ENCODE measurements at places on chromosomes 5 and 9. TPM values are rescaled to one million over a fixed set of nuclear protein-coding genes. Genes with fewer than 3 reads are reported as not detected.

The TSSK1B gene
- not detected for total RNA-seq

The IFNB1 gene
- not detected for total RNA-seq

DNA sequence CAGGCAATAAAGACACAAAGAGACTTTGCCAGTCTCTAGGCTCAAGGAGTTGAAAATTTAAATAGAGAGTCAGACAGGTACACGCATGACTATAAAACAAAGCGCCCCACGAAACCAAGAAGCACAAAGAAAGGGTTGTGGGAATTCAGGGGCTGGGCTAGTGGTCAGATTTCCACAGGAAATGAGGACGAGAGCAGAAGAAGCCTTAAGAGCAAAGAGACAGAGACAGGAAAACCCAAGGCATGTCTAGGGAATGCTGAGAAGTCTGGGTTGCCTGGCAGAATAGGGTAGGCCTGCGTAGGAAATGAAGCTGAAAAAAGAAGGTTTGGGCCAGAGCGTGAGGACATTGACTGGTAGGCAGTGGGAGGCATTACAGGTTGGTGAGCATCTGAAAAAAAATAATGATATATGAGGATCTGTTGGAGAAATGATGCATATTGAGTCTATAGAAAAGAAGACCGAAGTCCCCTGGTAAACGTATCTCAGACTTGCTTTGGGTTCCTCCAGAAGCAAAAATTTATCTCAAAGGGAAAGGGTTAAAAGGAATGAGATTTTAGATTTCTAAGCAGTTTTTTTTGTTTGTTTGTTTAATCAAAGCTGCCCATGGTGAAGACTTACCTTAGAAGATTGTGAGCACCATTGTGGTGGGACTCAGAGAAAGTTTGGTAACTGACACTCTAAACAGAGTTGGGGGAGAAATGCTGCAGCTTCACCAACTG is 51.8 kb downstream of the SLC1A3 start:
- peak overlapping the region; percentile 81 for H3K27ac ChIP-seq
- peaks cover 26% of the 10 kb centered on the region for H3K4me1 ChIP-seq
- H3K4me3 ChIP-seq, result peak overlapping the region; percentile 28
- peak; percentile 28 for DNase-seq
- H3K27me3 ChIP-seq, result no peaks in the 10 kb centered on the region

DNA sequence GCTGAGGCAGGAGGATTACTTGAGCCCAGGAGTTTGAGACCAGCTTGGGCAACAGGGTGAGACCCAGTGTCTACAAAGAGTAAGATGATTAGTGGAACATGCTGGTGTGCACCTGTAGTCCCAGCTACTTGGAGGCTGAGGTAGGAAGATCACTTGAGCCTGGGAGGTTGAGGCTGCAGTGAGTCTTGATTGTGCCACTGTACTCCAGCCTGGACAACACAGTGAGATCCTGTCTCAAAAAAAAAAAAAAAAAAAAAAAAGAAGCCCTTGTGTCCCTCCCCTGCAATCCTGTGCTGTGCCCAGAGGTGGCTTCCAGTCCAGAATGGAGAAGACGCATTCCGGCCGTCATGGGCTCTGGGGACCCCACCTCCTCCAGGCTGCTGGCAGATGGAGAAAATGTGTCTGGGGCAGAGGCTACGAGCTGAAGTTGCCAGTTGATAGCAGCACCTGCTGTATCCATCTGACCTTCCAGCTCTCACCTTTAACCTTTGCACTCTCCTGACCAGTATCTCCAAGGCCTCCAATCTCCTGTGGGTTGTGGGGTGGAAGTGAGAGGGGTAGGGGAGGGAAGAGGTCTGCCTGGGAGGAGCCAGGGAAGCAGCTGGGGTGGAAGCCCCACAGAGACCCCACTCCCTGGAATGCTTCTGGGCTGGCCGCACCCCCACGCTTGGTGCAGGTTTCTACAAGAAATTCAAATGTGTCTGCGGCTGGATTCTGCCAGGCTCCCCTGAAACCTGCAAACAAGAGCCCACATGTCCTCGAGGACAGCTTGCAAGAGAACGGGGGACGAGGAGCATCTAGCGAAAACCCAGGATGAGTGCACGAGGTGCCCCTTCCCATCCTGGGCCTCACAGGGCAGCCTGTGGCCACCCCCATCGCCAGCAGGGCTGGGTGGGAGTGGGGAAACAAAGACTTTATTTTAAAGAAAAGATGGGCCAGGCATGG is 148.3 kb upstream of the IER5L start:
- H3K4me1 ChIP-seq, result no peaks in the 10 kb centered on the region
- H3K27ac ChIP-seq, result no peak overlapping the region
- no peak overlapping the region for H3K4me3 ChIP-seq
- H3K36me3 ChIP-seq, result no peaks in the 10 kb centered on the region

DNA sequence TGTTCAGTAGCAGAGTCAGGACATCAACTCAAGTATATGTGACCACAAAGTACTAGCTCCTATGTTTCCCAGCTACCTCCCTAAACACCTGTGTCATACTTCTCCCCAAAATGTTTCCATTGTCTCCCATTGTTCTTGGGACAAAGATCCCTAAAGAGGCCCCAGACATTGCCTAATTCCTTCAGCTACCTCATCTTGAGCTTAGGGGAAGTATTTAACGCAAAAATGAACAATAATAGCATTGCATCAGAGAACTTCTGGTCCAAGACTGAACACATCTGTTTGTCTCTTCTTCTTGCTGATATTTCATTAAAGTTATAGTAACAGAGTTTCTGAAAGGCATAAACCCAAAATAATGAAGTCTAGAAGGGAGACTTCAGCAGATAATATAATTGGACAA is 430.8 kb downstream of the MTRR start:
- no peak overlapping the region for H3K27ac ChIP-seq
- DNase-seq, result no peak
- no peaks in the 10 kb centered on the region for H3K27me3 ChIP-seq
- H3K4me1 ChIP-seq, result no peaks in the 10 kb centered on the region

The FBXL7 gene
- total RNA-seq, result 8.7 TPM

DNA sequence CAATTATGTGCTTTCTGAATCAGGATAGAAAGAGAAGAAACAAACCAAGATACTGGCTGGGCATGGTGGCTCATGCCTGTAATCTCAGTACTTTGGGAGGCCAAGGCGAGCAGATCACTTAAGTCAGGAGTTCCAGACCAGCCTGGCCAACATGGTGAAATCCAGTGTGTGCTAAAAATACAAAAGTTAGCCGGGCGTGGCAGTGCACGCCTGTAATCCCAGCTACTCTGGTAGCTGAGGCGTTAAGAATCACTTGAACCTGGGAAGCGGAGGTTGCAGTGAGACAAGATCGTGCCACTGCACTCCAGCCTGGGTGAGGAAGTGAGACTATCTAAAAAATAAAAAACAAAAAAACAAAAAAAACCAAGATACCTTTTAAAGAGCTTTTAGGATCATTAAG is 214.2 kb downstream of the NFIB start:
- H3K36me3 ChIP-seq, result no peaks in the 10 kb centered on the region
- no peak overlapping the region for H3K27ac ChIP-seq
- DNase-seq, result no peak
- no peak overlapping the region for H3K4me3 ChIP-seq

The ADAMTS6 gene
- 62.5 TPM for total RNA-seq

The RNF183 gene
- total RNA-seq, result not detected

DNA sequence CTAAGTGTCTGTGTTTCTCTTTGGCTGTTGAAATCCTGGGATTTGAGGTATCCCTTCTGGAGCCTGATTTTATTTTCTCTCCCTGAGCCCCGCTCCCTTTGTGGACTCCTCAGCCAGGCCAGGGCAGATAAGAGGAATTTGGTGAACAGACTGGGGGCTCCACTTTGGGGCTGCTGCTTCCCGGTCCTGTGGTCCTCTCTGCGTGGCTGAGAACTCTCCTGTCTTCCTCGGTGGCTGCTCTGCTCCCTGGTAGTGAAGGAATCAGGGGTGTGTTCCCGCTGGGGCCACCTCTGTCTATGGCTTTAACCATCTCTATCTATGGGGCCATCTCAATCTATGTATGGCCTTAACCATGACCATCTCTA is 71.7 kb upstream of the SH3PXD2B start:
- peaks cover 36% of the 10 kb centered on the region for H3K27me3 ChIP-seq
- H3K4me1 ChIP-seq, result no peaks in the 10 kb centered on the region
- H3K36me3 ChIP-seq, result no peaks in the 10 kb centered on the region

The PRDM9 gene
- total RNA-seq, result not detected

DNA sequence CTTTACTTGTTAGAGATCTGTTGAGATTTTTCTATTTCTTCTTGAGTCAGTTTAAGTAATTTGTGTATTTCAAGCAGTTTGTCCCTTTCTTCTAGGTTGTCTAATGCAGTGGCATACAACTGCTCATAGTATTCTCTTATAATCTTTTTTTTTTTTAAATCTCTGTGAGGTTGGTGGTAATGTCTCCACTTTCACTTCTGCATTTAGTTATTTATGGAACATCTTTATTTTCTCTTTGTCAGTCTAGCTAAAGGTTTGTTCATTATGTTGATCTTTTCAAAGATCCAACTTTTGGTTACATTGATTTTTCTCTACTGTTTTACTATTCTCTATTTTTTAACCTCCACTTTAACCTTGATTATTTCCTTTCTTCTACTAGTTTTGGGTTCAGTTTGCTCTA is 13.8 kb downstream of the FOXE1 start:
- no peaks in the 10 kb centered on the region for H3K4me1 ChIP-seq
- no peak for DNase-seq
- H3K4me3 ChIP-seq, result no peak overlapping the region
- H3K27me3 ChIP-seq, result peaks cover 51% of the 10 kb centered on the region
- no peak overlapping the region for H3K27ac ChIP-seq
- H3K36me3 ChIP-seq, result no peaks in the 10 kb centered on the region

The C8G gene
- total RNA-seq, result not detected

- no peaks in the 10 kb centered on the region for H3K4me1 ChIP-seq
- no peaks in the 10 kb centered on the region for H3K36me3 ChIP-seq
- no peak overlapping the region for H3K4me3 ChIP-seq
- no peaks in the 10 kb centered on the region for H3K27me3 ChIP-seq
These were observed 1188.0 kb upstream of the CDH9 start for GRCh38 chr5:28226407-28226806.

GRCh38 chr9:108205276-108205675 is 650.5 kb downstream of the ACTL7B start:
- DNase-seq, result peak; percentile 58
- H3K4me1 ChIP-seq, result peaks cover 23% of the 10 kb centered on the region
- peak overlapping the region; percentile 16 for H3K27ac ChIP-seq
- H3K27me3 ChIP-seq, result no peaks in the 10 kb centered on the region
- H3K36me3 ChIP-seq, result no peaks in the 10 kb centered on the region
- H3K4me3 ChIP-seq, result no peak overlapping the region
